ENCODE measurements at places on chromosomes 12 and 14.

DNA sequence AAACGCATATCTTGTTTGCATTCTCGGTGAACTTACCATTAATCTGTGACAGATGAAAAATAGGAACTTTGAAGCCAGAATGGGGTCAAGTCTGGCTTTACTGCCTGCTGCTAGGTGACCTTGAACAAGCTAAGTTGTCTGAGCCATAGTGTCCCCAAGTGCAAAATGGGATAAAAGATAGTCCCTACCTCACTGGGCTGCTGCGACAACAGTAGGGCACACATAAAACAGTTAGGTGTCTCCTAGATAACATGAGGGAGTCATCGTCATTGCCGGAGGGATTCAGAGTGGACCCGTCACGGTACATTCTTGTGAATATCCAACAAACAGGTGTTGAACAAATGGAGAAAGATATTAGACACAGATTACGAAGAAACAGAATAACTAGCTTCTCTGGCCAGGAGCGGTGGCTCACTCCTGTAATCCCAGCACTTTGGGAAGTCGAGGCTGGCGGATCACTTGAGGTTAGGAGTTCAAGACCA lies 71.2 kb downstream of the NINJ2 start:
- DNase-seq, result no peak

- DNase-seq, result peak; percentile 77
These were observed 51.2 kb upstream of the KCNH3 start for GRCh38 chr12:49487605-49488004.

GRCh38 chr14:69943084-69943780 lies 64.0 kb downstream of the SMOC1 start:
- DNase-seq, result no peak

DNA sequence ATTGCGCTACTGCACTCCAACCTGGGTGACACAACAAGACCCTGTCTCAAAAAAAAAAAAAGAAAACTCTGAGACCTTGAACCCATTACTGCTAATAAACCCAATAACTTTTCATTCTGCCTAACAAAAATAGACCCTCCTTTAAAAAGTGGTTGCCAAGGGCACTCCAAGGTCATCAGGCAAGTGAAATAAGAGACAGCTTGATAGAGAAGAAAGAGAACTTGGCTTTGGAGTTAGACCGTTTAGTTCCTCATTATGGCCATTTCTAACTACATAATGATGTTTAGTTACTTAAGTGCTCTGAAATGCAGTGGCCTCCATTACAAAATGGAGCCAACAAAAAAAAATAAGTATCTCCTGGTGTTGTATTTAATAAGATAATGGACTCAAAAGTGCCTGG lies 55.9 kb downstream of the PHLDA1 start:
- no peak for DNase-seq

DNA sequence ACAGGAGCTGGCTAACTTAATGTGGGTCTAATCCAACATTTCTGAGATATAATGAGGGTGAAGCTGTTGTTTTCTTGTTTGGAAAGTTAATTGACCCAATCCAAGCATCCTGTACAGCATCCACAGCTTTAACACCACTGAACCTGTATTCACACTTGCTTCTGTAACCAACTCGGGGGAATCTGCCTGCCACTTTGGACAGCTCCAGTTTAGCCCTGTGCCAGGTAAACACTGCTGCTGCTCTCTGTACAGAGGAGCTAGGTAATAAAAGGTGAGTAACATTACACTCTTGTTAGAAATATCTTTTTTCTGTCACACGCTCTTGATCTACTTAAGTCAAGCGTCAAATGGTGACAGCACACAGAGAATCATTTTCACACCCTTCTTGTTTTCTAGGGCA lies 700 bp downstream of the OR11G2 start:
- no peak for DNase-seq

- DNase-seq, result no peak
These were observed 157.9 kb downstream of the ZNF664 start for GRCh38 chr12:124130691-124131591.

DNA sequence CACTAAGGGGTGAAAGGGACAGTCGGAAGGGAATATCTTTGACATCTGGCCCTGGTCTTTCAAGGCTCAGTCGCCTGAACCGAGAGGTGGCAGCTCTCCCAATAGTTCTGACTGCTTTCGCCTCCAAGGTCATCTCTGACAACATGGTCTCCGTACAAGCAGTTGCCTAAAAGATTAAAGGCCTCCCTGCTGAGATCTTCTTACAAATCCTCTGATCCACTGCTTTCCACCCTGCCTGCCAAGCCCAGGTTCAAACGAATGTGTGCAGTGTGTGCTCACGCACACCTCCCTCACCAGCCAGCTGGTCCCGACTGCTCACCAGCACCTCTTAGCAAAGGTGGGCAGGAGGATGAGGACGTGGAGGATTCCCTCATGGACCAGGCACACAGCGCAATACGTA lies 10.4 kb downstream of the B4GALNT3 start:
- no peak for DNase-seq

GRCh38 chr12:93502802-93503623 lies 35.7 kb downstream of the MRPL42 start:
- DNase-seq, result peak; percentile 33

DNA sequence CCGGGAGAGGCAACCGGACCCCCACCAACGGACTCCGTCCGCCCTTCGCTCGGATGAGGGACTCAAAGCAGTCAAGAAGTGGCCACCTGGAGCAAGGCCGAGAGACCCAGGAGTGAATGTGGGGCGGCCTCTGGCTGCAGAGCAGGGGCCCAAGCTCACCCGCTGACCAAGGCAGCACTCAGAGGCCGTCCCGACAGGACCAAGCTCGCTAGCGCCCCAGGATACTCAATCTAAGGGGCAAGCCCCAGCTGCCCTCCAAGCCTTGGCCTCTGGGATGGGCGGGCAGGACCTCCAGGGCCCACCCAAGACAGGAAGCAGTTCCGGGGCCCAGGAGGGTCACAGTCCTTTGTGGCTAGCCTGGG lies 936 bp downstream of the AKT1 start:
- no peak for DNase-seq

GRCh38 chr14:105184461-105184860 lies 3.3 kb upstream of the NUDT14 start:
- no peak for DNase-seq

DNA sequence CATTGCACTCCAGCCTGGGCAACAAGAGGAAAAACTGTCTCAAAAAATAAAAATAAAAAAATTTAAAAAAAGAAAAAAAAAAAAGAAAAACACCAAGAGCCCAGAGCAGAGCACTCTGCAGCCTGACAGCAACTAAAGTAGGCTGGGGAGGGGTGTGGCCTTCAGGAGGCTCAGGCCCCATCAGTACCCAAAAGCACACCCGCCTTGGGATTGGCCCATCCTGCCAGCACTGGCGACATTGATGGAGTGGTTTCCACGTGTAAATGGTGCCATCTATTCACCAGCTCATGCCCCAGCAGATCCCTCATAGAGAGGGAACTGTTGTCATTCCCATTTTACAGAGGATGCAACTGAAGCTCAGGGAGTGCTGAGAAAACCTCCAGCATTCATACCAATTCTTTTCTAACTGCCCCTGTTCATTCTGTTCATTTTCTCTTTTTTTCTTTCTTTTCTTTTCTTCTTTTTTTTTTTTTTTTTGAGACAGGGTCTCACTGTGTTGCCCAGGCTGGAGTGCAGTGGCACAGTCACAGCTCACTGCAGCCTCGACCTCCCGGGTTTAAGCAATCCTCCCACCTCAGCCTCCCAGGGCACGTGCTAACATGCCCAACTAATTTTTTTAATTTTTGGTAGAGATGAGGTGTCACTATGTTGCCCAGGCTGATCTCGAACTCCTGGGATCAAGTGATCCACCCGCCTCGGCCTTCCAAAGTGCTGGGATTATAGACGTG lies 89.3 kb downstream of the IRF2BPL start:
- DNase-seq, result no peak

- DNase-seq, result no peak
These were observed 1089.7 kb downstream of the TRHDE start for GRCh38 chr12:73361864-73362230.

DNA sequence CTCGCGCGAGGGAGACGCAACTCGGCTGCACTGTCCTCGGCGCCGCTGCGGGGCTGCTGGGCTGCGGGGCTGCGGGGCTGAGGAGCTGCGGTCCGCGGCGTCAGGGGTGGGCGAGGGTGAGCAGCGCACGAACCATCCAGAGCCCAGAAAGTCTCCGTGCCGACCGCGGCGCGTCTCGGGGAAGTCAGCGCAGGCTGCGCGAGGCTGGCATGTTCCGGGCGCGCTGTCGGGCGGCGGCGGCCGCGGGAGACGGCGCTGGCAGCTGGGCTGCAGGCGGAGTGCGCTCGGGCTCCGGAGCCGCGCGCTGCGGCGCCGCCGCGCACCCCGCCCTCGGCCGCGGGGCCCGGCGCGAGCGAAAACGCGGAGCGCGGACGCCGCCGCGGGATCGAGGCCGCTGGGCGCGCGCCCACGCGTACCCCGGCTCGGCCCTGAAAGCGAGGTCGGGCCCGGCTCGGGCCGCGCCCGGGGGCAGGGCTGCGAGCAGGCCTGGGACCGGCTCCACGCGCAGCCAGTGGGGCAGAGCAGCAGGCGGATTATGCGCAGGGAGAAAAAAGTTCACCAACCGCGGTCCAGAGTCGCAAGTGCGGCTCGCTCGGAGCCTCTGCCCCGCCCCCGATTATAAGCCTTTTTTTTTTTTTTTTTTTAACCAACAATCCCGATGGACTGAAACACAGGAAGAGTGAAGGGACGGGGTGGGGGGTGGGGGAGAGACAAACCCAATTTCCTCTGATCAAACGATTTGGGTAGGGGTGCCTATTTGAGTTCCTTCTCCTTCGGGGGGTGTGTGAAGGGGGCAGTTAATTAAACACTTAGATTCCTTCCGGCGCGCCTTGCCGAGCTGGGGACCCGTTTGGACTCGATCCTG lies at the start of gene PRICKLE1:
PRICKLE1 (minus strand) TSS at position 282 of the 865 bp plus-strand sequence. CDS start 117,230 bp downstream, outside the sequence.
- no peak for DNase-seq

DNA sequence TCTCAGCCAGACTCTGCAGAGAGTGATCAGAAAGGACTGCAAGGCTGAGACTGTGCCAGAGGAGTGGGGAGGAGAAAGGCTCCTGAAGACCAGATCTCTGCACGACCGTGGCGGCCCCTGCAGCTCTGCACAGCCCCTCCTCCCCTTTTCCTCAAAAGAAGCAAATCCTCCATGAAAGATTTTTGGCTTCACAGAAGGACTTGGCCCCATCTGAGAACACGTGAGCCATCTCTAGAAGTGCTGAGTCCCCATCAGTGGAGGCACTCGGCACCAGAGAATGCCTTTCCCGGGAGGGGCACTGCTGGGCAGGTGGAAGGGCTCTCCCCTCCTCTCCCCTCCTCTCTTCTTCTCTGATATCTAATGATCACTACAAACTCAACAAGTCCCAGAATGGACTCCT lies 6.8 kb downstream of the FIGNL2 start:
- no peak for DNase-seq

DNA sequence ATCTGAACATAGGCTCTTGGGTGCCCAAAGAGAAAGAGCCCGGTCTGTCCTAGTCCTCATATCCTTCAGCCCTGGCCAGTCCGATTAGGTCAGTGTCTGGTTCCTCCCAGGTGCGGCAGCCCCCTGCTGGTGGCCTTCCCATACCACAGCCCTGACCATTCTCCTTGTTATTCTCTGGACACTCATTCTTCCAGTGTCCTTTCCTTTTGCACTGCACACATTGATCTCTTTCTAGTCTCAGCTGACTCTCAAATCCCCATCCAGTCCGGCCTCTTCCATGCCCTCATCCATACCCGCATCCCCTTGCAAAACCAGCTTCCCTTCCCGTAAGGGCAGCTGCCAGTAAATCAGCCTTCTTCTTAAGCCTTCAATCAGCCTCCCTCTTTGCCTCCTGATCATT lies 1316.3 kb downstream of the TMEM121 start:
- DNase-seq, result no peak

DNA sequence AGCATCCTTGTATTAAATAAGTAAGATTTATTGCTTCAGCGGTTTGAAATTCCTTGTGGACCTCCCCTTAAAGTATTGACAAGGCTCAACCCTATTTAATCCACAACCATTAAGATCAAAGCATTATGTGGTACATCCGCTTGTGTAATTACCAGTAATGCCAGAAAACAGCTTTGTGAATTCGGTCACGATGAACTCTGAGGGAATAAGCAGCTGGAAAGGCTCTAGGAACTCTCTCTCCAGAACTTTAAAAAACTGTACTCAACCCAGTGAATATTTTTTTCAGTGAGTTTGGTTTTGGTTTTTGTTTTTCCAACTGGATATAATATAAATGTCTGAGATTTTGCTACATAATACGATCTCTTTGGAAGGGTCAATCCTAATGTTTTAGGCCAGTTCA lies 49.3 kb upstream of the DIO2 start:
- no peak for DNase-seq

GRCh38 chr14:85688006-85688405 lies 158.1 kb downstream of the FLRT2 start:
- no peak for DNase-seq

DNA sequence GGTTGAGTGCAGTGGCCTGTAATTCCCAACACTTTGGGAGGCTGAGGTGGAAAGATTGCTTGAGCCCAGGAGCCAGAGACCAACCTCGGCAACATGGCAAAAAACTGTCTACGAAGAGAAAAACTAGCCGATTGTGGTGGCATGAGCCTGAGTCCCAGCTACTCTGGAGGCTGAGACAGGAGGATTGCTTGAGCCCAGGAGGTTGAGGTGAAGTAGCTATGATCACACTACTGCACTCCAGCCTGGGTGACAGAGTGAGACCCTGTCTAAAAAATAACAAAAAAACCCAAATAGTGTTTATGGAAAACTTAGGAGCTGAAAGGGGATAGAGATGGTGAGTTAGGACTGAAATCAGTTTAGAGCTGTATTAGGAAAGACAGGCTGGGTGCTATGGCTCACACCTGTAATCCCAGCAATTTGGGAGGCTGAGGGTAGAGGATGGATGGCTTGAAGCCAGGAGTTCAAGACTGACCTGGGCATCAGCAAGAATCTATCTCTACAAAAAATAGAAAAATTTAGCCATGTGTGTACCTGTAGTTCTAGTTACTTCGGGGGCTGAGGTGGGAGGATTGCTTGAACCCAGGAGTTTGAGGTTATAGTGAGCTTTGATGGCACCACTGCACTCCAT lies 9.7 kb downstream of the PNN start:
- no peak for DNase-seq

GRCh38 chr14:102095231-102095870 lies 8.5 kb upstream of the HSP90AA1 start:
- DNase-seq, result no peak

DNA sequence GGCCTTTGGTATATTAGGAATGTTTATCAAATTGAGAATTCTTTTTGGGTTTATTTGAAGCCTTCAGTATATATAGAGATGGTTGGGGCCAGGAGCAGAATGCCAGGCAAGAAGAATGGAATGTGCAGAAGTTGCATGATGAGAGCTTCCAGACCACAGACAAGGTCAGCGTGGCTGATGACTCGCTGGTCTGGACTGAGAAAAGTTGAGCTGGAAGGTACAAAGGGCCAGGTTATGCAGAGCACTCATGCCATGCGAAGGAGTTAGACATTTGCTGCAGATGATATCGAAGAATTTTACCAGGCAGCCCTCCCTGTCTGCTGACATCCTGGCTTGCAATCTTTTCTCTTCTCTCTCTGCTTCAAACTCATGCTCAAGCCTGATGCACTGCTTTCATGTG lies 196.2 kb upstream of the ARHGAP5 start:
- no peak for DNase-seq

GRCh38 chr14:93688239-93688666 lies 100.0 kb downstream of the PRIMA1 start:
- DNase-seq, result no peak

GRCh38 chr14:102840771-102841528 lies 63.7 kb downstream of the TRAF3 start:
- DNase-seq, result no peak

Data from Jurkat, Clone E6-1 (cell line).